ENCODE measurements at places on chromosomes 2 and 18. TPM values are rescaled to one million over a fixed set of nuclear protein-coding genes. Genes with fewer than 3 reads are reported as not detected.
A peak's percentile ranks its signal among the peaks of the same experiment; 100 is the strongest.

The DQX1 gene
- total RNA-seq: 0.96 TPM

The PLCD4 gene
- 0.49 TPM for total RNA-seq

GRCh38 chr18:23972453-23972852, 42.1 kb upstream of the TTC39C start:
- peaks cover 56% of the 10 kb centered on the region for H3K4me1 ChIP-seq
- no peaks in the 10 kb centered on the region for H3K36me3 ChIP-seq
- peak; percentile 48 for DNase-seq
- no peaks in the 10 kb centered on the region for H3K27me3 ChIP-seq
- H3K4me3 ChIP-seq: no peak overlapping the region

- H3K27me3 ChIP-seq: no peaks in the 10 kb centered on the region
- peak overlapping the region; percentile 56 for H3K27ac ChIP-seq
- H3K36me3 ChIP-seq: peaks cover 2% of the 10 kb centered on the region
- H3K4me3 ChIP-seq: no peak overlapping the region
- H3K4me1 ChIP-seq: peaks cover 44% of the 10 kb centered on the region
- DNase-seq: no peak
Measured at GRCh38 chr2:207513551-207514257, 16.1 kb upstream of the CREB1 start.

DNA sequence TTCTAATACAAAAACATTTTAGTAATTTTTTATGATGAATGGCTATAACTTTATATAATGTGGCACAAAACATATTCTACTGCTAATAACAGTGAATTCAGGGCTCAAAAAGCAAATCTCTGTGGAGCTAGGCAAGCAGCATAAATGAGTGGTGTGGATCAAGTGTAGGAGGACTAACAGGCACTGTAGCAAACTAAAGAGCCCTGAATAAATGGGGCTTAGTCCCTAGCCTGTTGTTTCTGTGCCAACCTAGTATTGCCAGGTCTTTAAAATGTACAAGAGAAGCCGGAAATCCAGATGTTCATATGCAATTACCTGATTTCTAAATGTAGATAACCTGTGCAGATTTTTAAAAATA, 18.5 kb downstream of the REL start:
- peaks cover 67% of the 10 kb centered on the region for H3K36me3 ChIP-seq
- H3K27ac ChIP-seq: peak overlapping the region; percentile 94
- H3K4me1 ChIP-seq: peaks cover 58% of the 10 kb centered on the region
- peak overlapping the region; percentile 56 for H3K4me3 ChIP-seq
- no peaks in the 10 kb centered on the region for H3K27me3 ChIP-seq

DNA sequence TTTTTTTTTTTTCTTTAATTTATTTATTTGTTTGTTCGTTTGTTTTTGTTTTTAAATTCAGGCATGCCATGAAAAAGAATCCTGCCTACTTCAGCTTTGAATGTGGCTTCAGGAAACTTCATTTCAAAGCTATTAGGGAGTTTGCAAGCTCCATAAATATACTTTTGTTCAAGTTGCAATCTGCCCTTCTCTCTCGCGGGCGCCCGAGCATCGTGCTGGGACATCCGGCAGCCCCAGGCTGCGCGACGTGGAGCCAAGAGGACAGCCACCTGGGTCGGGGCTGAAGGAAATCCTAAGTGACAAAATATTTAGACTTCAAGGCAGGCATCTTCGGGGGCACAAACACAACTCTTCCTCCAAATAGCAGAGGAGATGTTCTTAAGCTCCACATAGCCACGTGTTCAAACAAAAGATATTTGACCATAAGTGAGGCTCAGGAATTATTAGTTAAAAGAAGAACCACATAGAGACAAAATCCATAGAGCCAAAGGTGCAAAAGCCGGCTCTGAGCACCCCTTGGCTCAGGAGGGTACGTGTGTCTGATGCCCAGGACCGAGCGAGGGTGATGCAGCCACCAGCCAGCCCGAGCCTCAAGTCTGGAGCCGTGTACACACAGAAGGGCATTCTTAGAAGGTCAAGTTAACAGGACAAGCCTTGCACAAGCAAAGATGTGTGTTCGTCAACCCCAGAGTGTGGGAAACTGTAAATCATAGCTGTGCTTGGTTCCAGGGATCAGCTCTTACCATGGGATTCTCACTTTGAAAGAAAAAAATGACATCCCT, 256.5 kb upstream of the SALL3 start:
- no peak overlapping the region for H3K4me3 ChIP-seq
- DNase-seq: no peak
- no peak overlapping the region for H3K27ac ChIP-seq
- H3K27me3 ChIP-seq: peaks cover 17% of the 10 kb centered on the region
- no peaks in the 10 kb centered on the region for H3K4me1 ChIP-seq
